NCI-H2171 (cell line): ENCODE measurements at places on chromosomes 4 and X.

GRCh38 chrX:117989512-117989911 lies 127.1 kb downstream of the KLHL13 start:
- no peak for DNase-seq

DNA sequence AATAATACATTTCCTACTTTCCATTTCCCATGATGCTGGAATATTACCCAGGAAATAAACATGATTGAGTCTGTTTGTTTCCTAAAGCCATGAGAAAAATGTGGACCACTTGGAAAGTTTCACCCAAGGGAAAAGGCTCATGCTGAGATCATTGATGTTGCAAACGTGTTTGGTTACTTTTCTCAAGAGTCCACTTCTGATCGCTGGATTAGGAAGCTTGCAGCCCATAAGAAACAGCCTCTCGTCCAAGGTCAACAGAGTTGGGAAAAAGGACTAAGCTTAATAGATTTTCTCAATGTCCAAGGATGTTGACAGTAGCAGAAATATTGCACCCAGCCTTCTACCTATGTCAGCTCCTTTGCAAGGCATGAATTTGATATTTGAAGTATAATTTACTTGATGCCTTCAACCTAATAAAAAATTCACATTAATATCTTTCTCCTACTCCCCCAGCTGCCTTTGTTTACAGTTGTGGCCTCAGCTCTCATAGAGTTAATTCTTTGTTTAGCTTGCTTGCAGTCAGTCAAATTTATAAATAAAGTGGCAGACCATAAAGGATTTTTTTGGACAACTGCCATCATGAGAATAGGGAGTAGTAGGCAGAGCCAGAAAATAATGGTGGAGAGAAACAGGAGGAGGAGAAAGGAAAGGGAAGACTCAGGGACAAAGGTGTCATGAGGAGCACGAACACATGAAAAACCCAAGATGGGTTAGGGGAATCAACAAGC lies 65.6 kb upstream of the BLTP1 start:
- DNase-seq = no peak

DNA sequence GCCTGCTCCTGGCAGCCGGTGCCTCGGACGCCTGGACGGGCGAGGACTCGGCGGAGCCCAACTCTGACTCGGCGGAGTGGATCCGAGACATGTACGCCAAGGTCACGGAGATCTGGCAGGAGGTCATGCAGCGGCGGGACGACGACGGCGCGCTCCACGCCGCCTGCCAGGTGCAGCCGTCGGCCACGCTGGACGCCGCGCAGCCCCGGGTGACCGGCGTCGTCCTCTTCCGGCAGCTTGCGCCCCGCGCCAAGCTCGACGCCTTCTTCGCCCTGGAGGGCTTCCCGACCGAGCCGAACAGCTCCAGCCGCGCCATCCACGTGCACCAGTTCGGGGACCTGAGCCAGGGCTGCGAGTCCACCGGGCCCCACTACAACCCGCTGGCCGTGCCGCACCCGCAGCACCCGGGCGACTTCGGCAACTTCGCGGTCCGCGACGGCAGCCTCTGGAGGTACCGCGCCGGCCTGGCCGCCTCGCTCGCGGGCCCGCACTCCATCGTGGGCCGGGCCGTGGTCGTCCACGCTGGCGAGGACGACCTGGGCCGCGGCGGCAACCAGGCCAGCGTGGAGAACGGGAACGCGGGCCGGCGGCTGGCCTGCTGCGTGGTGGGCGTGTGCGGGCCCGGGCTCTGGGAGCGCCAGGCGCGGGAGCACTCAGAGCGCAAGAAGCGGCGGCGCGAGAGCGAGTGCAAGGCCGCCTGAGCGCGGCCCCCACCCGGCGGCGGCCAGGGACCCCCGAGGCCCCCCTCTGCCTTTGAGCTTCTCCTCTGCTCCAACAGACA lies 4.4 kb downstream of the SOD3 start:
- no peak for DNase-seq

GRCh38 chrX:110044346-110045249 lies 41.7 kb downstream of the TMEM164 start:
- DNase-seq = peak; percentile 51
